ENCODE measurements at places on chromosomes 11 and 22.

- no peak for DNase-seq
These were observed 194.3 kb upstream of the BDNF start for GRCh38 chr11:27894552-27894951.

DNA sequence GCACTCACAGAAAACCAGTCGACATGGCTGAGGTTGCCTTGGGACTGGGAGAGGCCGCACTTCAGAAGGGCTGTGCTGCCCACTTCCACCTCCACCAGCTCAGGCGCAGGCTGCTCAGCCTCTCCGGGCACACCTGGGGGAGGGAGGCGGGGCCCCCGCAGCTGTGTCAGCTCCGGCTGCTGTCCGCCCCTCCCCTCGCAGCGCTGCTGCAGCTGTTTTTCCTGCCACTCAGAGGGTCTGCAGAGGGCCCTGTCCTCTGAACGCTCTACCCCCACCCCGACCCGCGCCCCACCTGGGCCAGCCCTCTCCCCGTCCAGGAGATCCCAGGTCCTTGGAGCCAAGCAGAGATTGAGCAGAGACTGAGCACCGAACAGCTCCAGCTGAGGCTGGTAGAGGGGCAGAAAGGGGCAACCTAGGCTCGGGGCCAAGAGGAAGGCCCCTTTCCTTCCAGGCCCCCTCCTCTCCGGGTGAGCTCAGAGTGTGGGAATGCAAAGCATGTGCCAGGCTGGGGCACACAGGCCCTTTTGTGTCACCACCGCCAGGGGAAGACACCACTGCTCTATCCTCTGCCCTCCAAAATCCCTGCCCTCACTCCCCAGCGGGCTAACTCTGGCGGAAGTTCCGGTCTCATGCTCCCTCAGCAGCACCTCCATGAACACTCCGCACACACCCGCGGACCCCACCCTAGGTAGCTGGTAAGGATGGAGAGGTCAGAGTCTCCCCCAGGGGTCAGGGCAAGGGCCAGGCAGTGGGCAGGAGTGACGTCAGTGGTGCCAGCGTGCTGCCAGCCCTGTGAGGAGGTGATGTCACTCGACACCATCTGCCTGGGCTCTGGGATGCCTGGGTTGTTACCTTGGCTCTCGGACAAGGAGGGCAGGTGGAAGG, 1.6 kb downstream of the MCAM start:
- DNase-seq: peak; percentile 80

- no peak for DNase-seq
These were observed 32.8 kb upstream of the LDLRAD3 start for GRCh38 chr11:35911013-35911412.

DNA sequence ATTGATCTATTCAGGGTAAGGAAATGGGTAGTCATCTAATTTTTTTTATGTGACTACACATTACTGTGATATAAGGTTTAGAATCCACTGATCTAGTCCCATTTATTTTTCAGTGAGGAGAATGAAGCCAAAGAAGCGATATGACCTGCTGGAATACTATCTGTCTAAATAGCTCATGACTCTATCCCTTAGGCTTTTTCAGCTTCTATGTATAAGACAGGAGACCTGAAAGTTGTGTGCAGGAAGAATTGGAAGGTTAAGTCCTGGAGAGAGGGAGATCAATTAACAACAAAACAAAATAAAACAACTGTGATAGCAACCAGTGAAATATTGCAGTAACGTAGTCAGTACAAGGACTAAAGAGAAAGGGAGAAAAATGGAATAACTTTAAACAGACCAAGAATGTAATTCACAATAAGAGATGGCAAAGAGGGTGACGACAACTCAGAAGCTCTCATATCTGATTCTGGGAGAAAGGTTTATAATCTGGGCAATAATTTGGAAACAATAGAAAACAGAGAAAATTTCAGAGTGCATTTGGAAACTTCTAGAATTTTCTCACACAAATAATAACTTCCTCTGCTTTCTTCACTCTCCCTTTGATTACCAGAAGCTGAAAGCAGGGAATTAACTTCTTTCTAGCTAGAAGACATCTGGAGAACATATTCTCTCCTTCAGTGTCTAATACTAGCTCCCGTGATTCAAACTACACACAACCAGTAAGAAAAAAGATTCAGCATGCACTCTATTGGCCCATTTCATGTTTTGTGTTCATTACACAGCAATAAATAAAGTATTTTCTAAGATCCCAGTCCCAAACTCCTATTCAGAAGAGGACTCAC, 19.2 kb upstream of the CASP12 start:
- DNase-seq: peak; percentile 69

DNA sequence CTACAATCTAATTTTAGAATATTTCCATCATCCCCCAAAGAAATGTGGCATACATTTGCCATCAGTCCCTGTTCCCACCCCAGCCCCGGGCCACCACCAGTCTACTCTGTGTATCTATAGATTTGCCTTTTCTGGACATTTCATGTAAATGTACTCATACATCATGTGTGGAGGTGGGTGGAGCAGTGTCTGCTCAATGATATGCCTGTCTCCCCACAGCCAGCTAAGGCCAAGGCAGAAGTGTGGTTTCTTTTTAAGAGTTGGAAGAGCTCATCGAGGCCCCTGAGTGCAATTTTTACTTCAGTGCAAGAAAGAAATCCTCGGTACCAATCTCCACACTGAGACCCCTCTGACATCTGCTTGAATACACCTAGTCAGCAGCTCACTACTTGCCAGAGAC, 80.5 kb downstream of the TP53I11 start:
- peak; percentile 46 for DNase-seq

DNA sequence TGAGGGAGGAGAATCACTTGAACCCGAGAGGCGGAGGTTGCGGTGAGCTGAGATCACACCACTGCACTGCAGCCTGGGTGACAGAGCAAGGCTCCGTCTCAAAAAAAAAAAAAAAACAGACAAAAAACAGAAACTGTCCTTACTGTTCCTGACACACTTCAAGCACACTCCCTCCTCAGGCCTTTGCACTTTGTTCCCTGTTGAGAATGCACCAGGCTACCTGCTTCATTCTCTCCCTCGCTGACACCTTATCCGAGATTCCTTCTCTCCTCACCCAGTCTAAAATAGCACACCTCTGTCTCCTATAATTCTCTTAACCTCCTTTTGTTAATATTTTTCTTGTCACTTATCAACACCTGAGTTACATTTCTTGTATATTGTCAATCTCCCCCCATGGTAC, 32.3 kb upstream of the TECTA start:
- DNase-seq: no peak

- peak; percentile 55 for DNase-seq
These were observed 1.6 kb upstream of the PAX6 start for GRCh38 chr11:31812383-31813381.

GRCh38 chr11:19524171-19524671, 188.4 kb upstream of the NAV2 start:
- peak; percentile 15 for DNase-seq

GRCh38 chr22:40668611-40669411, 10.5 kb upstream of the MCHR1 start:
- peak; percentile 42 for DNase-seq

DNA sequence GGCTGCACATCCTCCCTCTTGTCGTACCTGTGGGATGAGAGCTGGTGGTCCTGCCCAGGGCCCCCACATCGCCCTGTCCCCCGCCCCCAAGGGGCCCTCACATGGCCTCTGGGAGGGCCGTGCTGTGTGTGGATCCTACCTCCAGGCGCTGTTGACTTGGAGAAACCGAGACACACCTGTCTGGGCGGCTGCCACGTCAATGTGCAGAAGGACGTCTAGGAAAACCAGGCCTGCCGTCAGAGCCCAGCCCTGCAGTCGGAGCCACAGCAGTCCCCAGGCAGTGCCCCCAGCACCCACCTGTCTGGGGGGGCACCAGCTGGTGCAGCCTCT, 14.2 kb downstream of the ALG12 start:
- no peak for DNase-seq

DNA sequence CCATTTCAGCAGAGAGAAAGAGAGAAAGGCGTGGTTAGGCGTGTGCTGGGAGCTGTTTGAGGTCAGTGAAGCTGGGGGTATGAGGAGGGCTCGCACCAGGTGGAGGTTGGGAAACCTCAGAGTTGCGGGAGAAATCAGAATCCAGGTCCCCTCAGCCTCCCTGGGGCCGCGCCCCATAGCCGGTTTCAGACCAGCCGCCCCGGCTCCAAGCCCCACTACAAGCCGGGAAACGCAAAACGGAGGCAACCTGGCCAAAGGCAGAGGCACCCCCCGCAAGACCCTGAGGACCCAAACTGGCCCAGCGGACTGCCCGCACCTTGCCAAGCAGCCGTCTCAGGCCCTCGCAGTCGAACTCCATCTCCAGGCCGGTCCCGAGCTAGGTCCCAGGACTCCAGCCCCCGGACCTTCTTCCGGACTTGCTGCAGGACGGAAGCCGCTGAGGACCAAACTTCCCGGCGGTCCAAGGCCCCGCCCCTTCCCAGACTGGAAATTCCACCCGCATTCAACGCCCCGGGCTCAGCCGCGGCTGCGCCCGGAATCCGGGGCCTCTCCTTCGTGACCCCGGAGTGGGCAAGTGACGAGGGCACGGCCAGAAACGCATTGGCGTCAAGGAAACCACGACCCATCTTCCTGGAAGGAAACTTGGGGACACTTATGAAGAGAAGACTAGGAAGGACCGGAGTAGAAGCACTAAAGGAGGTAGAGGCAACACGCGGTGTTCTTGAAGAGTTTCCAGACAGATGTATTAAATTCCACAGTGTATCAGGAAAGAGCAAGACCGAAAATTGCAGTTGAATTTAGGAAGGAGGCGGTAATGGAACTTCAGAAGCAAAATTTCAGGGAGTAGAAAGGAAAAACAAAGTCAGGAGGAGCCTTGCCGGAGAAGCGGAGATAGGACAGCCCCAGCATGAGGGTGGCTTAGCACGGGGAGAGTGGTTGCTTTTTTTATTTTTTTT, at the start of gene UEVLD:
Gene UEVLD, minus strand, starts transcription at position 438 of the 956 bp plus-strand sequence. Its CDS starts 80 bp downstream, at position 358.
- peak; percentile 97 for DNase-seq

GRCh38 chr11:21534288-21534687, 658.6 kb upstream of the ANO5 start:
- no peak for DNase-seq

DNA sequence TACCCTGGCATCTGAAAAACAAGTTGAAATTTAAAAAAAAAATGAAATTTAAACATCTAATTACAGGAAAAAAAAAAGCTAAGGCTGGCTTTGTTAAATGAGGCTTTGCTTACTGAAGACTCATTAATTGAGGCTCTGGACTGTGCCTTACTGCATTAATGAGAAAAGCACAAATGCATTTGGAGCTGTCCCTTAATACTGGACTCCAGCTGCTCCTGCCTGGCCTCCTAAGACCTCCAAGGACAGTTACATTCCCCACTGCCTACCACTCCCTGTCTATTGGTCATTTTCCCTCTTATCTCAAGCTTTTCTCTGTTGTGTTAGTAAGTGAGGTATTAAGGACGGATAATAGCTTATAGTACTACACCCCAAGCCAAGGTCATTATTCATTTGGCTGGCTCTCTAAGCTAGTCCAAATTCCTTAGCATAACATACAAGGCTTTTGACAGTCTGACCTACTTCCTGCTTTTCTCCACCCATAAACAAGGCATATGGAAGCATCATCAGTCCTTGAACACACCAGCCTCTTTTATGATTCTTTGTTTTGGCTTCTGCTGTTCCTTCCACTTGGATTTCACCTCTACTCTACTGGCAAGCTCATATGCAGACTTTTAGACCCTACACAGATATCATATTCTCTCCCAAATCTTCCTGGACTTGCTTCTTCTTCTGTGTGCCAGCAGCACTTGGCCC, 62.5 kb downstream of the USP35 start:
- DNase-seq: peak; percentile 48

GRCh38 chr11:86629045-86629706, 43.2 kb downstream of the ME3 start:
- DNase-seq: no peak

- no peak for DNase-seq
These were observed 2.9 kb downstream of the UBE2L3 start for GRCh38 chr22:21570398-21570797.

DNA sequence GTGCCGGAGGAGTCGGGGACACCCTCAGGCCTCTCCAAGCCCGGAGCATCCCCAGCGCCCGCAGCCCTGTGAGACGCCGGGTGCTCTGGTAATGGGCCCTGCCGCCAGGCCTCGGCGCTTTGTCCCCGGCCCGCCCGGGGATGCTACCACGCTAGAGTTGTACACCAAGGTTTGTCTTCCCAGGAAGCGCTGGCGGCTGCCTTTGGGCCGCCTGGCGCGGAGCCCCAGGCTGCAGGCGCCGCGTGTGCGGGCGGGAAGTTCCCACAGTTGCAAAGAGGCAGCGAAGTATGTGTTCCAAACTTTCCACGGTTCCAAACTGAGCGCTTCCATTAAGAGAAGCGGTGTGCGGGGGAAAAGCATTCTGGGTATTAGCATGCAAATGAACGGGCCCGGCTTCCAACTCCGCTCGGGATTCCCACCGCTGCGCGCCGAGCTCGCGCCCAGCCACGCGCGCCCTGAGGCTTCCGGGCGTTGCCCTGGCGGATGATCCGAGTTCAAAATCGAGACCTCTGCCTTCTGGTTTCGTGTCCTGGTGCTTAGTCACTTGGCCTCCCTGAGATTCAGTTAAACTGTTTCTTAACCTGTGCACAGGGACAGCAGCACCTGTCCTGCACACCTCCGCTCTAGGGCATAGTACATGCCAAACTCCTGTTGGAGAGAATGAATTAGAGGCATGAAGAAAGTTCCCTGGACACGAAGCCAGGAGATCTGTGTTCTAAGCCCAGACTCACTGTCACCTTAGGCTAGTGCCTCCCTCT, 1.3 kb upstream of the PATZ1 start:
- peak; percentile 84 for DNase-seq

- no peak for DNase-seq
These were observed 1.8 kb downstream of the AHNAK start for GRCh38 chr11:62544581-62545436.

GRCh38 chr11:7450836-7451235, 34.5 kb upstream of the OLFML1 start:
- no peak for DNase-seq

- no peak for DNase-seq
These were observed 72.2 kb downstream of the CWF19L2 start for GRCh38 chr11:107385361-107385981.

DNA sequence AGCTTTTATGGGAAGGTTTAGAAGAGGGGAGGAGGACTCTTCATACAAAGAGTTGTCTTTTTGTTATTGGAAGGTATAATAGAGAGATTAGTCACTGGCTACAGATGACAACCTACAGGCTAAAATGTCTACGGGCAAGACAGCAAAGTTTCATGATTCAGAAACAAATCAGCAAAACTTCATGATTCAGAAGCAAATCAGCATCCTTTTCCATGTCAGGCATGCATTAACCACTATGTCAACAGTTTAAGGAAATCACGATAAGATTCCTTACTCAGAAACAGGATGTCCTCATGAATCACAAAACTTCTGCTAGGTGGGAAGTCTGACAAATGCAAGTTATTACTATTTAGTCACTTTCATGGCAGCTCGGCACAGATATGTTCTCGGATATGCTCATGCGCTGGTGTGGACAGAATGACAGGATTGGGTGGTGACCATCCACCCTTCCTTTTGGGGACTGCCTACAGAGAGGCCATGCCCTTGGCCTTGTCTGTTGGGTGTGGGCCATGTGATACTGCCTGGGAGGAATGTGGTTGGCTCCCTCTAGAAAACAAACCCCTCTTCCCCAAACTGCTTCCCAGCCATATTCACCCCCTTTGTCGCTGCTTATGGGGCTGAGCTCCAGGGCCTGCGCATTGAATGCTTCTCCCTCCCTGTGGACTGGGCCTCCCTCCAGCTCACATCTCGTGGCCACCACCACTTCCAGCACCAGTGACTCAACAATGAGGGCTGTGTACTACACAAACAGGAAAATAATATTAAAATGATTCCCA, 10.1 kb downstream of the C11orf91 start:
- peak; percentile 97 for DNase-seq

All from muscle of back (tissue), 13 donors.